ENCODE measurements at places on chromosomes 5 and 9. TPM values are rescaled to one million over a fixed set of nuclear protein-coding genes. Genes with fewer than 3 reads are reported as not detected.

Gene ASS1
- 58.0 TPM for total RNA-seq

Gene AJM1
- 5.7 TPM for total RNA-seq

Gene GARNL3
- 2.2 TPM for total RNA-seq

Gene PCDHB3
- total RNA-seq: not detected

Gene ECPAS
- 118 TPM for total RNA-seq

Gene DMRT2
- not detected for total RNA-seq

Gene FBXL7
- total RNA-seq: not detected

Gene DMGDH
- 21.4 TPM for total RNA-seq

Gene GAPVD1
- 51.9 TPM for total RNA-seq

Gene ANKDD1B
- 0.26 TPM for total RNA-seq

Gene RNF180
- not detected for total RNA-seq

Gene PLAC8L1
- total RNA-seq: 1.4 TPM

Gene FAM81B
- total RNA-seq: not detected

Data from activated T-cell treated with anti-CD3 and anti-CD28 coated beads, Interleukin-2, amount 50 U/mL, for 72 hours (primary cell).